ENCODE measurements at places on chromosomes 11 and 22. TPM values are rescaled to one million over a fixed set of nuclear protein-coding genes. Genes with fewer than 3 reads are reported as not detected.

DNA sequence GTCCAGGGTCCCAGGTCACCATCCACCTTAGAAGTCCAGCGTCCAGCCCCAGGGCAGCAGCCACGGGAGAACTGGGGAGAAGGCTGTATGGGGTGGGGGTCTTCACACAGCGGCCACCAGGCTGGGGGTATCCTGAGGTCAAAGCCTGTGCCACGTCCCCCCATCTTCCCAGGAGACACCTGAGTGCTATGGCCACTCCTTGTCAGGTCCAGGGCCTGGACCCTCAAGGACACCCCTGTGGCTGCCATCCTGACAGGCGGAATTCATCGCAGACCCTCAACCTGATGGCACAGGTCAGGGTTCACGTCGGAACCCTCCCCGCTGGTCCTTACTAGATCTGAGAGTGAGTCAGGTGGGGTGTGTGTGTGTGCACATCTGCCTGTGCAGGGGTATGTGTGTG lies 18.6 kb downstream of the BRSK2 start:
- no peak for DNase-seq

- no peak for DNase-seq
These were observed 1.4 kb downstream of the TENM4 start for GRCh38 chr11:79439410-79439885.

GRCh38 chr11:103881584-103881983 lies 154.9 kb upstream of the DDI1 start:
- no peak for DNase-seq

CHADL gene
- polyA plus RNA-seq, result 4.9 TPM

NRXN2 gene
- polyA plus RNA-seq, result 0.89 TPM

Measured in pancreas (tissue), 10 donors.